ENCODE measurements at places on chromosomes 13 and 19.

GRCh38 chr19:48689449-48689848, 6.3 kb upstream of the FUT2 start:
- no peak for DNase-seq

DNA sequence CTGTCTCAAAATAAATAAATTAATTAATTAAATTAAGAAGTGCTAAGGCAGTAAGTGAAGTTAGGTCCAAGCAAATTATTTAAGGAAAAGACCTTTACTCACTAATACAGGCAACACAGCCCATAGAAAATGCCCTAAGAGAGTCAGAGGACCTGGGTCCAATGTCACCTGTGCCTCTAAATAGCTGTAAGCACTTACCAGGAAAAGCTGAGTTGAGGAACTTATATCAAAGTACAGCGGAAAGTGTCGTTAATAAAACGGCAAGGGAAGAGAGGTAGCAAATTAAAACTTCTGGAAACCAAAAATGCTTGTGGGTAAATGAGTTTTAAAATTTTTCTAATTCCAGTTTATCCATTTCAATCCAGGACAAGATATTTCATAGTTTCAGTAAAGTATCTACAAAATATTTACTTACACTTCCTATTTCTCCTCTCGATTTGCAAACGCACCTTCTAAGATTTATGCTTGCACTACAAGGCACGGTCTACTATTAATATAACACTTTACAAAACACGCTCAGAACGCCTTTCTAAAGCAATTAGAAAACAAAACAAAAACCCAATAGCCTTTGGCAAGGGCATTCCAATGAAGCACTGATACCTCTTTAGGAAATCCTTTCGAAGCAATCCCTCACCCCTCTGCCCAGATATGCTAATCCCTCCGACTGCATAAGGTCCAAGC, 963 bp downstream of the VPS36 start:
- no peak for DNase-seq

DNA sequence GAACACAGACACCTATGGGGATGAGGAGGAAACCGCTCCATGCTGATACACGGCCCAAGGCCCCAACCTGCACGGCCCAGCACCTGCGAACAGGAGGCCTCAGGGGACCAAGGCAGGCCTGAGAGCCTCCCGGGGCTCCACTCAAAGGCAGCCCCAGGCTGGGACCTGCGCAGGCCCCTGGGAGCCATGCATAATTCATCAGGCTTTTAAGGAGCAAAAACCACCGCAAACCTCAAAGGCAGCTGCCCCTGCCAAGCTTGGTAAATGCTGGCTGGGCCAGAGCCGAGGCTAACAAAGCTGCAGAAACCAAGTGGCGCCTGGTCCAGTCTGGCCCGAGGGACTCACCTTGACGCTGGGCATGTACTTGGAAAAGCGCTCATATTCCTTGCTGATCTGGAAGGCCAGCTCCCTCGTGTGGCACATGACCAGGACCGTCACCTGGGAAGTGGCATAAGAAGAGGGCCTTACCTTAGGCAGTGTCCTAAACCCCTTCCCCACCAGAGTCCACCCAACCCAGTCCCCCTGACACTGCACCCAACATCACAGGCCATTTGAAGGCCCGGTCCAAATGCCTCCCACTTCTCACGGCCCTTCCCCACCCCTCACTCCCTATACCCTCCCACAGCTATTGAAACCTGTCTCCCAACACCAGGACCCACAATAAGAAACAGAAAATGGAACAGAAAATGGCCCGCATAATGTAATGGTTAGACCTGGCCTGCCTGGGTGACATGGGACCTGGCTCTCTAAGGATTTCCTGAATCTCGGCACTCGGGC, 7.8 kb downstream of the DDX39A start:
- DNase-seq: no peak

DNA sequence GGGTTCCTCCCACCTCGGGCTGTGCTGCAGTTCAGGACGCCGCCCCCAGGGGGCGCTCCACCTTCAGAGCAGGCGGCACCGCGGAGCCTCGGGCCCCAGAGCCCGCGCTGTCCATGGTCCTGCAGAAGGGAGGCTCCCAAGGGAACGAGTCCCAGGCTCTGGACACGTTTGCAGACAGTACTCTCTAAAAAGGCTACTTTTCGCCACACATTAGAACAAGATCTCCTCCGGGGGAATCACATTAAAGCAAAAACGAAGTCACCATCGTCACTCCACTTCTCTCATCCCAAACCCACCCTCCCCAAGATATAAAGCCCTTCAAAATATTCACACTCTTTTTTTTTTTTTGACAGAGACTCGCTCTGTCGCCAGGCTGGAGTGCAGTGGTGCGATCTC, 4.6 kb upstream of the SIGLEC10 start:
- peak; percentile 83 for DNase-seq

DNA sequence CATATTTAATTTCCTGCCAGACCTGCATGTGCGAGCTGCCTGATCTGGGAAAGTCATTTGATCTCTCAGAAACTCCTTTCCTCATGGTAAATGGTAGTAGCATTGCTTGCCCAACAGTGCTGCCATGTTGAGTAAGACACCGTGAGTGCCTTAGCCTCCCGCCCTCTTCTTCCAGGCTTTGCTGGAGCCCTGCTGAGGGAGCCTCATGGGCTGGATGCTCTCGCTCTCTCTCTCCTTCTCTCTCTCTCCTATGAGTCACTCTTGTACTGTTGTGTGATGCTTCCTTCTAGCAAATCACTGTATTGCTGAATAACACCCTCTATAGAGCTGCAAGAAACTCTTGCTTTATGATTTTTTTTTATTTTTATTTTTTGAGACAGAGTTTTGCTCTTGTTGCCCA, 365.5 kb downstream of the UQCRFS1 start:
- no peak for DNase-seq

GRCh38 chr19:53870485-53870844, 2.8 kb downstream of the MYADM start:
- DNase-seq: no peak

- no peak for DNase-seq
These were observed 40.1 kb downstream of the RFX2 start for GRCh38 chr19:6070207-6070681.

- no peak for DNase-seq
These were observed 21.1 kb downstream of the PROSER1 start for GRCh38 chr13:39016787-39017186.

DNA sequence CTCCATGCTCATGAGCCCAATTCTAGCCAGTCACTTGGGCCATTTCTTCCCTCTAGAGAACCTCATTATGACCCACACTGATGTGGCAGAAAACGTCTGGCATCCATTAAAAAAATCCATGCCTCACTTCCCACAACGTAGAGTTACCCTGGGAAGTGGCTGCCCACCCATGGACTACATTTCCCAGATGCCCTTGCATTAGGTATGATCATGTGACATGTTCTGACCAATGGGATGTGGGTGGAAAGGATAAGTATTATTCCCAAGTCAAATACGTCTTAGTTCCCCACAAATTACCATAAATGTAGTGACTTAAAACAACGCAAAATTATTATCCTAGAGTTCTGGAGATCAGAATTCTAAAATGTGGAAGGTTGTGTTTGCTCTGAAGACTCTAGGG, 47.9 kb upstream of the ZNRF4 start:
- DNase-seq: no peak

DNA sequence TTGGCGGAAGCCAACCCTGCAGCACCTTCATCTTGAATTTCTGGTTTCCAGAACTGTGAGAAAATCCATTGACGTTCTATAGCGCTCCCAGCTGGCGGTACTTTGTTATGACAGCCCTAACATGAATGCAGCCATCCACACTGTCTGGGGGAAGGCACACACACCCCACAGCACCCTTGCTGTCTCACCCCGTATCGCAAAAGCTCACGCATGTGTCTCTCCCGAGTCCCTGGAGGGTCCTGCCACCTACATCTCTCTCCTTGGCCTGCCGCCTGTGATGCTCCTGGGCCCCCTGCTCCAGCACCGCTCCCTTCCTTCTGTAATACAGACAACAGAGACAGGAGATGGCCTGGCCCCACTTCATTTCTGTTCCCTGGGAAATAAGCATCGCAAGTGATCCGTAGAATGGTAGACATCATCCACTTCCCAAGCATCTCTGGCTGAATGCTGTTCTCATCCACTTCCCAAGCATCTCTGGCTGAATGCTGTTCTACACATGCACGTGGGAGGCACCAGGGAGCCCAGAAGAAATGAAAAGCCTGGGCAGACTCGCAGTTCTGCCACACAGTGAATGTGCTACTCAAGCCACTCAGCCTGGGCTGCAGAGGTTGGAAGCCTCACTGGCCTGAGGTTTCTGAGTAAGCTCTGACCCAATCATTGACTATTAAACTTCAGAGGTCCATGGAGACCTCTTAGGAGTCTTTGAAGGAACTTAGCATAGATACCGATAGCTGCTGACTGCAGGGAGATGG, 29.6 kb downstream of the EPN1 start:
- no peak for DNase-seq

DNA sequence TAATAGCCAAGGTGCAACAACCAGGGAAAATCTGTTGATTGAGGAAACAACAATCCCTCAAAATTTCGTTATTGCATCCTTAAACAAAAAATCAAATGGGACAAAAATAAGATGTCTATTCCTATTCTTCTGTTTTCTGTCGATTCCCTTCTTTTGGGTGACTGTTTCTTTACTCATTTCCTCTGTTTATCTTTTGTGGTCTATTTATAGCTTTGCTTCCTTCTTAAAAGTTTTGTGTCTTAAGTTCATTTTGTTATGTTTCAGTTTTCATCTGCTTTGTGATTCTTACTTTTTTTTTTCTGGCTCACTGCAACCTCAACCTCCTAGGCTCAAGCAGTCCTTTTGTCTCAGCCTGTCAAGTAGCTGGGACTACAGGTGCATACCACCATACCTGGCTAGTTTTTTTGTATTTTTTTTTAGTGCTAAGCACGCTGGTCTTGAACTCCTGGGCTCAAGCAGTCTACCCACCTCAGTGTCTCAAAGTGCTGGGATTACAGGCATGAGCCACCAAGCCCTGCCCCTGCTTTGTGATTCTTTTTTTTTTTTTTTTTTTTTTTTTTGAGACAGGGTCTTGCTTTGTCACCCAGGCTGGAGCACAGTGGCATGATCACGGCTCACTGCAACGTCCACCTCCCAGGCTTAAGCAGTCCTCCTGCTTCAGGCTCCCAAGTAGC, 10.4 kb downstream of the ZNF146 start:
- DNase-seq: no peak

DNA sequence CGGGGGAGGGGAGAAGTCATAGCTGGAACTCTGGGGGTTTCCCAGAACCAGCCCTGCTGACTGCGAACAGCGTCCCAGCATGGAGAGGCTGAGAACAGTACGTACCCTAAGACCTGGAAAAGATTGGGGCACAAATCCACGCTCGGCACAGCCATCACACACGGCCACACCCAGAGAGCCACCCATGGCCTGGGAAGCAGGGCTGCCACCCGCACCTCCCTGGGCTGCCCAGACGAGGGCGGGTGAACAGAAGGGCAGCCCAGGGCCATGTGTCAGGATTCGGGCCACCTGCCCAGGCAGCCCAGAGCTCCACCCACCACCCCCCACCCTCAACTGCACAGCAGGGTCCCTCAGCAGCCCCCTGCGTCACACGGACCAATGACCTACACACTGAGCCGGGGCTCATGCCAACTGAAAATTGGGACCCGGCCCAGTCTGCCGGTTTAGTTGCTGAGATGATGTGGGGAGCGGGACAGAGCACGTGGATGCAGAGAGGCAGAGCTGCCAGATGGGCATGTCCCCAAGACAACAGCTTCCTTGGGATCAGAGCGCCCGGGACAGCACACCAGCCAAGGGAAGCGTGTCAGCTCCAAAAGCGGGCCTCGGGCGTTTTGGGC, 8.5 kb downstream of the UBXN6 start:
- DNase-seq: no peak

DNA sequence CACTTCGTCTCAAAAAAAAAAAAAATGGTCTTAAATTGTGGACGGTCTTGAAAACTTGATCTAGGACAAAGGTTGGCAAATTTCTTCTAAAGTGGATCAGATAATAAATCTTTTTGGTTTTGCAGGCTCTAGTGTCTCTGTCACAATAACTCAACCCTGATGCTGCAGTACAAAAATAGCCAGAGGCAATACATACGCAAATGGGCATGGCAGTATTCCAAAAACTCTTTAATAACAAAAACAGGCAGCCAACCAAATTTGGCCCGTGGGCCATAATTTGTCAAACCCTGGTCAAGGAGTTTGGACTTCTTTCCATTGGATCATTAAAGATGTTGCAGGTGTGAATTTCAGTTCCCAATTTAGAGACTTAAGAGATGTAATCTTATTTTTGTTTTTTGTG, 93.5 kb upstream of the MRI1 start:
- DNase-seq: no peak

GRCh38 chr13:110615005-110615321, 382 bp upstream of the NAXD start:
- no peak for DNase-seq

GRCh38 chr19:17246681-17247425, 1.1 kb upstream of the NR2F6 start:
- DNase-seq: no peak

GRCh38 chr13:71374471-71375049, 492.4 kb downstream of the DACH1 start:
- DNase-seq: no peak

- DNase-seq: no peak
These were observed 20.8 kb upstream of the EBI3 start for GRCh38 chr19:4208385-4209094.

DNA sequence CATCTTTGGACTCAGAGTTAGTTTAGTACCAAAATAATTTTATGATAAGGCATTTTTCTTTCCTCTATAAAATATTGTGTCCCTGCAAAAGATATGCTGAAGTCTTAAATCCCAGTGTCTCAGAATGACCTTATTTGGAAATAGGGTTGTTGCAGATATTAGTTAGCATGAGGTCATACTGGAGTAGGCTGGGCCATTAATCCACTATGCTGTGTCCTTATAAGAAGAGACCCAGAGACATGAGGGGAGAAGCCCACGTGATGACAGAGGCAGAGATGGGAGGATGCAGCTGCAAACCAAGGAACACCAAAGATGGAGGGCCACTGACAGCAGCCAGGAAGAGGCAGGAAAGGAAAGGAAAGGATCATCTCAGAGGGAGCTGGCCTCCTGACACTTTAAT, 6.4 kb downstream of the POGLUT2 start:
- no peak for DNase-seq

DNA sequence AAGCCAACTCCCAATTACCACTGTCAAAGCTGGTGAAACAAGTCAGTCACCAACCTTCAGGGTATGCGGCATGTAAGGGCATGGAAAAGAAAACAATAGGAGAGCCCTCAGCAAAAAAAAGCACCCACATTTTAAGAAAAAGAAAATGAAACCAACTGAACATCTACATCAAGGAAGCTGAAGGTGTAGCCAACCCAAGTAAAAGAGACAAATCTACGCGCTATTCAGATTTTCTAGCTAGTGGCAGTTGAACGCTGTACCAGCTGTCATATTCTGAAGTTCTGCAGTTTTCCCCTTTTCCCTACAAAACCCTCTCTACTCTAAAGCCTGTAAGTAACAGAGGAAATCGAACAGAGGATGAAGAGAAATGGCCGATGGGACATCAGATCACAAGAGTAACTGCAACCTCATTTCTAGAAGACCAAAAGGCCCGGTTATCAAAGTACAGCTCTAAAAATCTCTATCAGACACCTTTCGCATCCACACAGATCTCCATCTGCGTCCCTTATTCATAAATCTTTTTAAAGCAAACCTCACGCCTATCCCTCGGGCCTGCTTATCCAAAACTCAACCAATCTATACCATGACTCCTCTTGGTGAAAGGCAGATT, 1.4 kb downstream of the MYCBP2 start:
- DNase-seq: no peak
